COLO829 (cell line): ENCODE measurements at places on chromosomes 11 and 22.

- peak; percentile 67 for DNase-seq
Observed at GRCh38 chr22:39530692-39531331, 1.7 kb downstream of the RPS19BP1 start.

DNA sequence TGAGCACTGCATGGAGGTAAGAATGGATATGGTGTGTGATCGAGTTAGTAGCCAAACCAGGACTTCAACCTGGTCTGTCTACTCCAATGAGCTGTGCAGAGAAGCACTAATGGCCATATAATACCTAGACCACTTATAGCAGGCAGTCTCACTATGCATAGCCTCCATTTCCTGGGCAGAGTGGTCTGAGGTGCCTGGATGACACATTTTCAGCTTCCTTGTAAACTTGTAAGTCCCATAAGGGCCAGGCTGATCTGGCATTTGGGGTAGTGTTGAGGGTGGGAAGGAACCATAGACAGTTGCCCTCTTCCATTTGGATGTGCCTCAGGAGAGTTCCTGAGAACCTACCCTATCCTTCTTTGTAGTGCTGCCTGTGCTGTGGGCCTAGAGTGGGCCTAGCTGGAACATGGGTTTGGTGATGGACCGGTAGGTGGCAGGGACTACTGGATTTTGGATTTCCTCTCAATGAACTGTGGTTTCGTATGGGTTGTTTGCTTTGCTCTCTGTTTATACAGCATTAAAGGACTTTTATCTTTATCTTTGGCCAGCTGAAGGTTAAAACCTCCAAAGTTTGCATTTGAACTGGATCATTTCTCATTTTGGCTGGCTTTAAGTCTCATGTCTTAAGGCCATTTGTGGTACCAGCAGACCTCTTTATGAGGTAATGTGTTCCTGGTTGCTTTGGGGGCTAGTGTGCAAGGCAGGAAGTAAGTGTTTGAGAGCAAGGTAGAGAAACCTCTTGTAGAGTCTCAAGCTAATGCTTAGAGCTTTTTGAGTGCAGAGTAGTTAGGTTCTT is 86.9 kb downstream of the STIM1 start:
- DNase-seq, result no peak

GRCh38 chr11:64249563-64250414 is 1.5 kb upstream of the PLCB3 start:
- no peak for DNase-seq

- DNase-seq, result no peak
Observed at GRCh38 chr11:31714840-31715239, 96.3 kb downstream of the PAX6 start.

DNA sequence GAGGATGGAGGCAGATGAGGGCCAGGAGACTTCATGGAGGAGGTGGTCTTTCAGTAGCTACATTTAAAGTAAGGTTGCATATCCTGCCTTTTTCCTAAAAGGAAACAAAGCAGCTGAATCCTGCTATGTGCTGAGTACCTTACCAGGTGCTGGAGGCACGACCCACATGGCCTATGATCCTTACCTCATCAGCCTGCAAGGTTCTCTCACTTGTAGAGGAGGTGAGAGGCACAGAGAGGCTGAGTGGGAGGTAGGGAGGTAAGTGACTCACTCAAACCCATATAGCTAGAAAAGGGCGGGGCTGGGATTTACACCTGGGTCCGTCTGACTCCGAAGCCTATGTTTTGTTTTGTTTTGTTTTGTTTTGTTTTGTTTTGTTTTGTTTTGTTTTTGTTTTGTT is 75.8 kb downstream of the BUD13 start:
- no peak for DNase-seq

DNA sequence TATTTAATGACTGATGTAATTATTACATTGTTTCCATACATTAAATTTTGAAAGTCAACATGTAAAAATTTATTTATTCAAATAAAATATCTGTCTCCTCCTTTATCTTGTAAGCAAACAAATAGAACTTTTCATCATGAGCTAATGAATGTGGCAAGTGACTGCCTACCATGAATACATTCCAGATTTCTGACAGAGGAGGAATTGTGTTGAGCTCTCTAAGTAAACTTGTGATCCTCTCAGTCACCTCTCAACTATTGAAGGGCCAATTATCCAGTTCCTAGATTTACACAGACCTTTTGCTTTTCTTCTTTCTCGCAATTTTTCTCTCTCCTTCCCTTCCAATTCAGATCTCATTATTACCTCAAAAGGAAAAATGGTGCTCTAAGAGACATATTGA is 21.5 kb downstream of the PRRG4 start:
- DNase-seq, result peak; percentile 92

- DNase-seq, result no peak
Observed at GRCh38 chr11:127037596-127037995, 37.0 kb upstream of the KIRREL3 start.

GRCh38 chr11:16889905-16890304 is 124.3 kb downstream of the PLEKHA7 start:
- DNase-seq, result no peak

DNA sequence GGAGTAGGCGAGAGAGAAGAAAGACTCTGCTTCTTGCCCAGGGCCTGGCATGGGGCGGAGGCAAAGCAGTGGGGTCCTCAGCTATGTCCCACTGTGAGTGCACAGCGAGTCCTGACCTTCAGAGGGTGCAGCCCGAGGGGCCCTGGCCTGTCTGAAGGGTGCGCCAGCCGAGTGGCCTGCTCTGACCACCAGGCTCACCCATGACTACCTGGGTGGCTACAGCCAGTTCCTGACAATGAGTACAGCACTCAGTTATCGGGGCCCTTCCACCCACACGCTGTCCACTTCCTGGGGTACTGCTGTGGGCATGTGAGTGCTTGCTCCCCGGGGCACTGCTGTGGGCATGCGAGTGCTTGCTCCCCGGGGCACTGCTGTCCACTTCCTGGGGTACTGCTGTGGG is 74.1 kb upstream of the B3GAT1 start:
- DNase-seq, result no peak

DNA sequence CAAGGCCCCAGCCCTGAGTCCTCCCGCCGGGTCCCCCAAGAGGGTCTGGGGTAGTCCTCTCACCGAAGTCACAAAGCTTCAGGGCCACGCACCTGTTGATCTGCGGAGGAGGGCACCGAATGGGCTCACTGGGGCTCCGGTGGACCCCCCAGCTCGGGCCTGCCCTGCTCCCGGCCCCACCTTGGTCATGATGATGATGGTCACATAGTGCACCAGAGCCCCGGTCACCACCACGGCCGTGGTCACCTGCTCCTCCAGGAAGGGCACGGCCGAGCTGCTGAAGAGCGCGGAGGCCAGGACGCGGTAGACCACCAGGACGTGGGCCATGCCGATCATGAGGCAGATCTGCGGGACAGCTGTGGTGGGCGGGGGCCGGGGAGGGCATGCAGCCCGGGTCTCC is 13.5 kb upstream of the SIGIRR start:
- no peak for DNase-seq
